ENCODE measurements at places on chromosomes 12 and 14.

- no peak for DNase-seq
These were observed 16.1 kb downstream of the ISCA2 start for GRCh38 chr14:74509587-74510222.

DNA sequence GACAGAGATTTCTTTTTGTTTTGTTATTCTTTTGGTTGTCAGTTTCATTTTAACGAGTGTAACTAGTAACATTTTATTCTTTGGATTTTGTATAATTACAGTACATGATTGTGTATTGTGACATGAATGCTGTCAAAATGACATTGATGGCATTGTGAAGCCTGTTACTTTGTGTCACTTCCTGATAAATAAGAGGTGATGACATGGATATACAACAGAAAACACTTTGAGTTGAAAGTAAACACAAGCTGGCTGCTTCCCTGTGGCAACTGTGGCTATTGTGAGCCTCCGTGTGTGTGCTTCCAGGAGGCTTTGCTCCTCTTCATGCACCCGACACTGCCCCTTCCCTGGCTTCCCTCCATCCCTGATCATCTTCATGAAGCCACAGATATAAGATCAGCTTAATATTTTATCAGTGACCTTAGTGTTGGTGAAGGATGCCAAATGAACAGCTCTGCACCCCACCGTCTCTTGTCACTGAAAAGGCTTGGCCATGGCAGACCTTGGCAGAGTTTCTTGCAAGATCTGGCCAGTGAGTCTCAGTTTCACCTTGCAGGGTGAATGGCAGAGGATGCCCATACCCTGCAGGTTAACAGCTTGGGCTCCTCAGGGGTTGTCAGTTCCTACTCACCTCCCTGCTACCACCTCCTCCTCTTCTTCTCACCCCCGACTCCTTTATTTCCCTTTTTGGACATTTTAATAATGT, 191.9 kb downstream of the EPS8 start:
- peak; percentile 49 for DNase-seq

DNA sequence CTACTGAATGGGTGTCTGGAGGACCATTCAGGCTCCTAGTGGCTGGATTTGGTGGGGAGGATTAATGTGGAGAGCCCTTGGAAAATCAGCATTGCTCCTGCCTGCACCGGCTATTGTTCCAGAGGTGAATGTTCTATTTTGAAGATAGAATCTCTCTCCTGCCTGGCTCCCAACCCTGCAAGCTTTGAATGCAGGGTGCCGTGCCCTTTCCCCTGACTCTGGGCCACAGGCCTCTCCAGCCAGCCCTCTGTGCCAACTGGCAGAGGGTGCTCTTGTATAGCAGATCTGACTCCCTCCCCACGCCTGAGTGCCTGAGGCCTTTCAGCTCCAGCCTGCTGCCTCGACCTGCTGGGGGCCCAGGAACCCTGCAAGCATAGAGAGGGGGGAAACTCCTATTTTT, 106.8 kb downstream of the TMEM260 start:
- DNase-seq, result no peak

DNA sequence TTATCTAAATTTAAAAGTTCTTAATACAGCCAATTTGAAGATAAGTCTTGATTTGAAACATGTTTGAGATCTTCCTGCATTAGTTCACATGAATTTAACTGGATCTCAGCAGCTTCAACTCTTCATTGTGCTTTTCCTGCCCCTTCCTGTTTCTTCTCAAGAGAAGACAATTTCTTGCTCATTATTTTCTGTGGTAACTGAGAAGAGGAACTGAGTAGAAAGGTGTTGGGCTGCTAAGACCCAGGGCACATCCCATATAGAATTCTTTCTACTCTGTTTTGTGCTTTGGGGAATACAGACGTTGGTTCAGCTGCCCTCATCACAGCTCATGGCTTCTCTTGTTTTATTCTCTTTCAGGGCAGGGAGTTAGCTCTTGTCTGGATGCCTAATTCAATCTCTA, 110.2 kb downstream of the SNAPC1 start:
- DNase-seq, result no peak

- DNase-seq, result no peak
These were observed 155.4 kb upstream of the NEDD1 start for GRCh38 chr12:96751626-96752025.

- DNase-seq, result no peak
These were observed 11.6 kb downstream of the RASSF8 start for GRCh38 chr12:25970082-25970481.
